ENCODE measurements at places on chromosomes 3 and 15.

DNA sequence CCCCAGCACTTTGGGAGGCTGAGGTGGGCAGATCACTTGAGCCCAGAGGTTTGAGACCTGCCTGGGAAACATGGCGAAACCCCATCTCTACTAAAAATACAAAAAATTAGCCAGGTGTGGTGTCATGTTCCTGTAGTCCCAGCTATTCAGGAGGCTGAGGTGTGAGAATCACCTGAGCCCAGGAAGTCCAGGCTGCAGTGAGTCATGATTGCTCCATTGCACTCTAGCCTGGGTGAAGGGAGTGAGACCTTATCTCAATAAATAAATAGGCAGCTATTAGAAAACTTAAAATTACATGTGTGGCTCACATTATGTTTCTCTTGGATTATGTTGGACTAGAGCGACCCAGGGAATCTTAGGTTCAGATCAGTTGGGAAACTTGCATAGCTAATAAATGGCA is 69.7 kb downstream of the RPLP1 start:
- no peak for DNase-seq

DNA sequence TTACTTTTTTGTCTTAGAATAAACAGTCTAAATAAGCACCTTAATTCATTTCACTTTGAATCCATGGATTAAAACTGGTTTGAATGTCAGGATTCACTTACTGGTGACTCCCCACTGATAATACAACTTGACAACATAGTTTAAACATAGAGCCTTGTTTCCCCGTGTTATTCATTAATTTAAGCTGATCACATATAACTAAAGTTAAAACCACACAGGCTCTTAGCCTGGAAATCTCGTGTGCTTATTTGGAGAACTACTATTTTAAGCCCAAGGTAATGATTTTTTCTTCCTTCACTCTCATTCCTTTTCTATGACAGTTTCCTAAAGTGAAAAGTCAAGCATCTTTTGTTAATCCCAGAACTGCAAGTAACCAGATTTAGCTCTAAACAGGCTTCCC is 64.2 kb downstream of the HACD2 start:
- DNase-seq: no peak

DNA sequence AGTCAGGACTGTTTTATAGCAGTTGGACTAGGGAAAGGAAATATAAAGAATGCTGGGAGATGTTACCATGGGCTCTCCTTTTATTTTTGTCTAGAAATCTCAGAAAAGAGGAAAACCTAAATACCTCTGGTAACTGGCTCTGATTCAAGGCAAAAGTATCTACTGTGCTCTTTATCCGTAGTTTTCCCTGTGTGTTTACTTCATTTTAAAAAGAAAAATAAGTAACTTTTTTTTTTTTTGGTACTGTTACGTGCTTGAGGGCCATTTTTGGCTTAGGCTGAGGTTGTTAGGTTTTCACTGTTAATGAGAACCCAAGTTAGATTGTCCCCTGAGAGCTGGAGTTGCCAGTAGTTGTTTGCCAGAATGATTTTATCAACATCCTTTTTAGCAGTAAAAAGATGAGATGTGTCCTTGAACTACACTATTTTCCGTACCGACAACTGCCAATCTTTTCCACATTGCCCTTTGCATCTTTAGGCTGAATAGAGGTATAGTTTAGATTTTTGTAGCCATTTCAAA is 35.8 kb downstream of the IQGAP1 start:
- DNase-seq: no peak

DNA sequence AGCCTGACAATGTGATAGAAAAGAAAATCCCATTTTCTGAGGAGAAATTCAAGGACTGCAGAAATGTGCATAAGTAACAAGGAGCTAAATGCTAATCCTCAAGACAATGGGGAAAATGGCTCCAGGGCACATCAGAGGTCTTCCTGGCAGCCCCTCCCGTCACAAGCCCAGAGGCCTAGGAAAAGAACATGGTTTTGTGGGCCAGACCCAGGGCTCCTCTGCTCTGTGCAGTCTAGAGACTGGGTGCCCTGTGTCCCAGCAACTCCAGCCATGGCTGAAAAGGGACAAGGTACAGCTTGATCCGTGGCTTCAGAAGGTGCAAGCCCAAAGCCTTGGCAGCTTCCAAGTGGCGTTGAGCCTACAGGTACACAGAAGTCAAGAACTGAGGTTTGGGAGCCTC is 176.8 kb upstream of the SUCLG2 start:
- no peak for DNase-seq

- DNase-seq: no peak
These were observed 415.9 kb upstream of the MDFIC2 start for GRCh38 chr3:70728311-70728710.

DNA sequence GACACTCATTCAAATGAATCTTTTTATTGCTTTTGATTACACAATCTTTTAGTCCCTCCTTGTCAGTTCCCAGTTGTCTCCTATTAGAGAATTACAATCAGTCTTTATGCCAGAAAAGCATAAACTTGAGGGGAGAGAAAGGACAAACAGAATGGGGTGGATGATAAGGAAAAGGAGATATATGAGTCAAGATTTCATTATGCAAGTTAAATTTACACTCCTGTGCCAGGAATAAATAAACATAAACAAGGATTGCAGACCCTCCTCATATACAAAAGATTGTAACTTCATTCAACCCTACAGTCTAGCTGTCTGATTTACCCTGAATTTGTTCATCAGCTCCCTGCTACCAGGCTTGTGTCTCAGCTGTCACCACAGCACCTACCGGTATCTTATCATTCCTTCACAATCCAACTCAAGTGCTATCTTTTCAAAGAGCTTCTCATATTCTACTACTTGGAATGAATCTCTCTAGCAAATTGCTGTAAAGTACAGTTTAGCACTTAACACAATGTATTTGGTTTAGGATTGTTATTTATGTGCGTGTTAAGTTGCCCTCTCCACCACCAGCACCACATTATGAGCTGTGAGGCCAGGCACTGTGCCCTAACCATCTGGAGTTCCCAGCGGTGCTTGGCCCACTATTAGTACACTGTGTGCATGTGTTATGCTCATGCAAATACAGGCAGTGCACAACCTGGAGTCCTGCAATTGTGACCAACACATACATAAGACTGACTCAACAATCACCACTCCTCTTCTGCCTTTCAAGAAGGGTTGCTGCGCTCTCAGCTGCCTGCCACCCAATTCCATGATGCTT is 504.1 kb downstream of the TBL1XR1 start:
- no peak for DNase-seq

DNA sequence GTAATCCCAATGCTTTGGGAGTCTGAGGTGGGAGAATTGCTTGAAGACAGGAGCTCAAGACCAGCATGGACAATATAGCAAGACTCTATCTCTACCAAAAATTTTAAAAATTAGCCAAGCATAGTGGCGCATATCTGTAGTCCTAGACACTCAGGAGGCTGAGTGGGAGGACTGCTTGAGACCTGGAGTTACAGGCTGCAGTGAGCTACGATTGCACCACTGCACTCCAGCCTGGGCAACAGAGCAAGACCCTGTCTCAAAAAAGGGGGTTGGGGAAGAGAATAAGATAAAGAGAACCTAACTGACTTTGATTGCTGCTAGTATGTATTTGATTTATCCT is 755 bp downstream of the CD200R1 start:
- DNase-seq: no peak

DNA sequence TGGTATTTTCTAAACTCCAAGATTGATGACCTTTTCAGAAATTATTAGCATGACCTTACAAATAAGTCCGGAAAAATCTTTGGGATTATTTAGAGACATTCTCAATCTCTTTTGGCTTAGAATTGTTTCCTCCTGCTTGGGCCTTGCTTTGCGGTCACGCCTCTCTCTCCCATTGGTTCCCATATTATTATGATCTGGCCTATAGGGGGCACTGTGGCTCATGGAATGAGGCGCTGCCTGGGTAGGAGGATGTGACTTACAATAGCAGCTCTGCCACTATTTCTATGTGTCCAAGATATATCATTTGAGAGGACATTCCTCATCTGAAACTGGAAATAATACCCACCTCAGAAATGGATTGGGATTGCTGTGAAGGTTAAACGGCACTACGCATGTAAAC is 464.9 kb downstream of the MFSD1 start:
- DNase-seq: no peak

GRCh38 chr15:83919319-83919830 is 265.5 kb downstream of the ADAMTSL3 start:
- DNase-seq: no peak

DNA sequence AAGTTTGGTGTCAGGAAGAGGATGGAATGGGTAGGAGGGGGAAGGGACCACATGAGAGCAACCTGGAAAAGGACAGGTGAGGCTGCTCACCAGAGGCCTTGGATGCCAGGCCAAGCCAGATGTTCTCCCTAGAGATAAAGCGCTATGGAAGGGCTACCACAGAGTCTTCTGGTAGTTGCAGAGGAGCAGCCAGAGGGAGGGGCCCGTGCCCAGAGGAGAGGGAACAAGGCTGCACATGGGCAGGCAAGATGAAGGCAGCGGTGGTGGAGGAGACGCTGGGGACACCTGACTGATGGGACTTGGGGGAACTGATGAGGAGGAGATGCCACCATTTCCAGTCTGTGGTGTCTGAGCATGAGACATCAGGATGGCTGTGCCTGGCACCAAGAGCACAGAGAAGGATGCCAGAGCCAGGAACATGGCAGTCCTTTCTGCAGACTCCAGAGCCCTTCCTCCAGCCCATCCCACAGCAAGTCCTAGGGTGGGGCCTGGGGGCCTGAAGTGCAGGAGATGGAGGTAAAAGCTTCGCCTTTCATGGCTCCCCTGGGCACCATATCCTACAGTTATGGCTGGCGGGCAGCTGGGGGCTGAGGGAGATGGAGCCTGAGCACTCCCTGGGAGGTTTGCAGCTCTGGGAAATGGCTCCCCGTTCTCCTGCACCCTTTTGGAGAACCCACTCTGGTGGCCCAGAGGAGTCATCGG is 103.0 kb downstream of the ETFA start:
- no peak for DNase-seq

DNA sequence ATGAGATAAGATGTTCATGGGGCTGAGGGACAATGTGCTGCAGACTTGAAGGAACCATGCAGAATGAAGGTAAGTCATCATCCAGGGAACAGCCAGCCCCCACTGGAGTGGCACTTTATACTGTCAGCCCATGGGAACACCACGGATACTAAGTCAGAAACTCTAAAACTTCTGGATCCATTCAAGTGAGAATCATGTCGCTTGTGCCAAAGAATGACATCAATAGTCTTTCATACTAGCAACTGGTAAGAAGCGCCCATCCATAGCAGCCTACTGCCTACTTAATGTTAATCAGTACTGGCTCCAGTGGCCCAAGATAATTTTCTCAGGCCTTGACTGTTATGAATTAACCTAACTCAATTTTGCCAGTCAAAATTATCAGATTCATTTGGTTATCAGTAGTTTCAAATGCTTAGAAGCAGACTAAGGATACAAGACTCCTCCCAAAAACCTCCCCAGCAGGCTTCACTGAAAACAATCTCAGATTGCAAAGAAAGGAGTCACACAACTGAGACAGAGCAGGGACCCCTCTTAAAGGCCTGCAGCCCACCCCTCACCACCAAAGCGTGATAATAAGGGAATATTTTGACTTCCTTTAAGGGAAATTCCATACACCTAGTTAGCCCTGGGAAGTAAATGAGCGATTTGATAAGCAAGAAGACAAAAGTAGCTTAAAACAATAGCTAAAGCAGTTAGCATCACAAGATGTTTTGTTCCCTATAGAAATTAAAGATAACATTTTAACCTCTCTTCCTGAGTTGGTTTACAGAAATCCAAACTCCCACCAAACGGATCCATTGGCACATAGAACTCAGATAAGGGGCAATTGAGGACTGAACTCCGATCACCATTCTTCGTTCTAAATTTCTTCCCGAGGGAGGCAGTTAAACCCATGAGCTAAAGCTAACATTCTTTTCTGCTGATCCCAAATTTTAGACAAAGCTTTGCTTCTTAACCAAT is 98.8 kb downstream of the TGFBR2 start:
- no peak for DNase-seq

DNA sequence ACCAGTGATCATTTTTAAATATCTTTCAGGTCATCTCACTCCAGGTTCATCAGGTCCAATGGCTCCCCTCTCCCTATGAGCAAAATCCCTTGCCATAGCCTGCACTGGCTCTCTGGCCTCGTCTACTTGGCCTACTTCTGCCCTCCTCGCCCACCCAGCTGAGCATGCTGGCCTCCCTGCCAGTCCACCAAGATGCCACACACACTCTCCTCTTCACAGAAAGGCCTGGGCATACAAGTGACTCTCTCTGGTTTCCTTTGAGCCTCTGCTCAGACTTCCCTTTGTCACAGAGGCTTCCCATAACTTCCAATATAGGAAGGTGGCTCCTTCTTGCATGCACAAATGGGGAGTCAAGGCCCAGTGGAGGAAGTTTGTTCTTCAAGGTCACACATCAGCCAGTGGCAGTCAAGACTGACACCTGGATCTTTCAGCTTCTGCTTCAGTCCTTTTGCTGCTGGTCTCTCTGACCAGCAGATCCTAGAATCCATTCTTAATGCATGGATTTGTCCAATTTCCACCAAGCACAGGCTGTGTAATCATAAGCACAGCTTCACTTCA is 223.2 kb upstream of the HES1 start:
- no peak for DNase-seq

DNA sequence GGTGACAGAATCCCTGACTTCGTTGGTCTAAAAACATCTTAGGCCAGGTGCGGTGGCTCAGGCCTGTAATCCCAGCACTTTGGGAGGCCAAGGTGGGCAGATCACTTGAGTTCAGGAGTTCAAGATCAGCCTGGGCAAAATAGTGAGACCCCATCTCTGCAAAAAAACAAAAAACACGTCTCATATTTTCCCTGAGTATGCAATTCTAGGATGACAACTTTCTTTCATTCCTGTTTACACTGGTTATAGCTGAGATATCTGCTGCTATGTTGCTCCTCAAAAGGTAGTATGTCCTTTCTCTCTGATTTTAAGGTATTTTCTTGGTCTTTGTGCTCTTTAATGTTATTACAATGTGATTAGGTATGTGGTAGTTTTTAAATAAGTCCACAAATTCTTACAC is 39.3 kb downstream of the PTH1R start:
- no peak for DNase-seq

DNA sequence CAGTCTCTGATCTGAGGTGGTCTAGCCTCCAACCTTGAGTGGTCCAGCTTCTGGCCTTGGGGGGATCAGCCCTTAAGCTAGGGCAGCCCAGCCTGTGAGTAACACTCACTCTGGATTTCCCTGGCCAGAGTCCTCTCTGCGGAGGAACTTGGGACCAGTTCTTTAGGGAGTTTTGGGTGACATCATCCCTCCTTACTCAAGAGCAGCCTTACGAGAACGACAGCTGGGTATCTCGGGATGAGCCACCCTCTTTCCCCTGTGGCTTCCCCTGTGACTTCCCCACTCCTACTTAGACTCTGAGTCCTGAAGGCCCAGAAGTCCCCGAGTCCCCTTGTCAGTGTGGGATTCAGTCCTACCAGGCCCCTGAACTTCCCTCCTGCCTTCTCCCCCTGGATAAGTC is 10.2 kb upstream of the PLXND1 start:
- no peak for DNase-seq

GRCh38 chr3:175335229-175335628 is 476.1 kb downstream of the NAALADL2 start:
- DNase-seq: peak; percentile 90

DNA sequence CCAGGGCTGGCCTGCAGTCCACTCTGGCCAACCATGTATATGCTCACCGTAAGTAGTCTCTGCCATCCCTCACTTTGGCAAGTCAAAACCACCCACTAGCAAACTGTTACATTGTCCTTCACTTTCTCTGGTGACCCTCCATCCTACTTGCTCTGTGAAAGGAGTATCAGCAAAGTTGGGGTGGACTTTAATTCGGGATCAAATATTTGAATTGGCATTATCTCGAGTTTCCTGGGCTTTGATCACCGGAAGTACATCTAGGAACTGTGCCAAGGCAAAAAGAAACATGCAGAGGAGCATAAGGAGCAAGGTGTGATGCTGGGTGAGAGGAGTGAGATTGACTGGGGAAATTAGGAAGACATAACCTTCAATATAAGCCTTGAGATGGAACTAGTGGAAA is 188.9 kb upstream of the P2RY1 start:
- DNase-seq: no peak
